ENCODE measurements at places on chromosomes 4 and X.
A peak's percentile ranks its signal among the peaks of the same experiment; 100 is the strongest.

- DNase-seq, result no peak
Observed at GRCh38 chrX:112800971-112801775, 39.5 kb downstream of the AMOT start.

DNA sequence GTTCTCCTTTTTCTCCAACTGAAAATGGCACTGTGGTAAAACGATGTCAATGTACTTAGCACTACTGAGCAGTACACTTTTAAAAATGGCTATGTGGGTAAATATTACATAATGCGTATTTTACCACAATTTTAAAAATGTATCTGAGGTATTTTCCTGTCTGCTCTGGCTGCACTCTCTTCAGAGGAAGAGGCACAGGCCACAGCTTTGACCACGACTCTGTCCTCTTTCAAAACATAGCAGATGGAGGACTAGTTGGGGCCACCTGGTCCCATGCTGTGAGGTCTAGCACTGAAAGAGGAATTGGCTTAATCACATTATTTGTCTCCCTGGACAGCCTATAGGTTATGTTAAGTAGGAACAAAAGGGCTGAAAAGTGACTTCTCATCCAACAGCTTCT lies 5.2 kb downstream of the KCNE5 start:
- DNase-seq, result no peak

- no peak for DNase-seq
Observed at GRCh38 chr4:158861766-158862165, 92.9 kb downstream of the FNIP2 start.

DNA sequence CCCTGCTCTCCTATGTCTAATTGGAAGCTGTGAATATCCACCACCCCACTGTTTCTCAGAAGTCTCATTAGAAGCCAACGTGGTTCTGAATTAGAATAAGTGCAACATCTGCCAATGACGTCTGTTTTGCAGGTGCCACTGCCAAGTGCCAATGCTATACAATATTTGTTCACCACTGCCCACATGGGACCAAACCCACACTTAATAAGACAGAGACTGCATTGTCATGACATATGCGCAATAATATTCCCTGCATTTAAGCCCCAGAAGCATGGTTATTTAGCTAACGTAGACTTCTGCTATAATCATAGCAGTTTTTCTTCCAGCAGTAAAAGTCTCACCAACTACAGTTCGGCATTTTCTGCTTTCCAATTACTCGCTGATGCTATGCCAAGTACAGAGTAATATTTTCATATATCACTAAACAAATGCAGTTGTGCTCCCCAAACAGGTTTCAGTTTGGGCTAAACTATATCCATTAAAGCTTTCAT lies 262.5 kb upstream of the PCDH18 start:
- DNase-seq, result peak; percentile 3

DNA sequence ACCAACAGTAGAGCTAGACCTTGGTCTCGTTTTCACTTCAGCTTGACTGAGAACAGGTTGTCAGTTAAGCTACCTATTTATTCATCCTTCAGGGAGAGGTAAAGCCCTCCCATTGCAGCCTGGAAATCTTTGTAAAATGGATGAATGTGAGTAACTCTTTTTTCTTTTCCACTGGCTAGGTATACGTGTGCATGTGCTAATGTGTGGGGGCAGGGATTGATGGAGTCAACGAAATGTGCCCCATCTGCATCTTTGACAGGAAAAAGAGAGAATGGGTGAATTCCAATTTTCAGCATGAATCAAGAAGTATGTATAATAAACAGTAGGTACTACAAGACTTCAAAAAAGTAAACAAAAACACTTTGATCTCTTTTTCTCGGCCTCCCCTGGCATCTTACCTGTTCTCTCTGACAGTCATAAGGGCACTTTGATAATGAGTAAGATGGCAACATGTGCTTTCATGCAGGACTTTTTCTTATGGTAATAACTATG lies at the start of gene IL21:
TSS of gene IL21 (minus strand) at position 51 of the 492 bp plus-strand sequence. CDS start 55 bp downstream, outside the sequence.
- DNase-seq, result no peak

DNA sequence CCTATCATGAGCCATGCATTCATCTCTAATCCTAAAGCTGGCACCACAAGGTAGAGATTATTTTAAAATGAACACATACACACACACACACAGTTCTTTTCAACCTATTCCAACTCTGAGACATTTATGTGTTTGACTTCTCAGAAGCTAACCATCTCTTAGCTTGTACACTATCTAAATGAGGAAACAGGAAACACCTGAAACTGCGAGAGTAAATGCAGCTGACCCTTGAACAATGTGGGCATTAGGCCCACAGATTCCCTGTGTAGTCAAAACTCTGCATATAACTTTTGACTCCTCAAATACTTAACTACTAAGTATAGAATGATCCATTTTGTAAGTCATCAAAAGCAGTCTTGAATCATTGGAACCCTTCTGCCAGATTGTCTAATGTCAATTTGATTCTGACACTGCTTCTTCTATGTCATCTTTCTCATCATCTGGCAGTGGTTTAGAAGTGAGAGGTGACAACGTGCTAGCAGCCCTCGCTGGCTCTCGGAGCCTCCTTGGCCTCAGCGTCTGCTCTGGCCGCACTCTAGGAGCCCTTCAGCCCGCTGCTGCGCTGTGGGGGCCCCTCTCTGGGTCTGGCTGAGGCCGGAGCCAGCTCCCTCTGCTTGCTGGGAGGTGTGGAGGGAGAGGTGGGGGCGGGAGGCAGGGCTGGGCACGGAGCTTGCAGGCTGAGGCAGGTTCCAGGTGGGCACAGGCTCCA lies 21.4 kb upstream of the IL15 start:
- DNase-seq, result no peak

DNA sequence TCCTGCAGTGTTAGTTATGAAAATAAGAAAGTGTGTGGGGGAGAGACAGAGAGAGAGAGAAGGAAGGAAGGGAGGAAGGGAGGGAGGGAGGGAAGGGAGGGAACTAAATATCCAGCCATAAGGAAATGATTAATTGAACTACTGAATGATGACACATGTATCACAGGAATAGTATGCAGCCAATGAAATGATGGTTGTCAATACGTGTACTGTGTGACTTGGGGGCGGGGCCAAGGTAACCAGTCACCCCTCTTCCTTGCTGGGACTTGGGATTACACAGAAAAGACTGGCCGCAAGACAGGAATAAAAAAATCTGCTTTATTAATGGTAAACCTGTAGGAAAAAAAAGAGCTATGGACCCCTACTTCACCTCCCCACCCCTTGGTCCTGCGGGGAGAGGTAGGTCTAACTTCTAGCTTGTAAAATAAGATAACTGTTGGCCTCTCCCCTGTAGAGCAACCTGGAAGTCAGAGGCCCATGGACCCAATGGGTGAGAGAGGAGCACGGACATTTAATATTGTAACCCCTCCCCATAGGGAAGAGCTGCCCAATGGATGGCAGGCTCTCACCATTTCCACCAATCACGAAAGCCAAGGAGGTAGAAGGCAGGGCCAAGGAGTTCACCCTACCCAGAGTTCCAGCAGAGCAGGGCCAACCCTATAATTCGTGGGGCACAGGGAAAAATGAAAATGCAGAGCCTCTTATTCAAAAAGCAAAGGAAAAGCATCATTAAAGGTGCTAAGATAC lies 7.4 kb downstream of the PPP2R2C start:
- no peak for DNase-seq

- DNase-seq, result no peak
Observed at GRCh38 chr4:86326400-86326799, 33.5 kb downstream of the MAPK10 start.

DNA sequence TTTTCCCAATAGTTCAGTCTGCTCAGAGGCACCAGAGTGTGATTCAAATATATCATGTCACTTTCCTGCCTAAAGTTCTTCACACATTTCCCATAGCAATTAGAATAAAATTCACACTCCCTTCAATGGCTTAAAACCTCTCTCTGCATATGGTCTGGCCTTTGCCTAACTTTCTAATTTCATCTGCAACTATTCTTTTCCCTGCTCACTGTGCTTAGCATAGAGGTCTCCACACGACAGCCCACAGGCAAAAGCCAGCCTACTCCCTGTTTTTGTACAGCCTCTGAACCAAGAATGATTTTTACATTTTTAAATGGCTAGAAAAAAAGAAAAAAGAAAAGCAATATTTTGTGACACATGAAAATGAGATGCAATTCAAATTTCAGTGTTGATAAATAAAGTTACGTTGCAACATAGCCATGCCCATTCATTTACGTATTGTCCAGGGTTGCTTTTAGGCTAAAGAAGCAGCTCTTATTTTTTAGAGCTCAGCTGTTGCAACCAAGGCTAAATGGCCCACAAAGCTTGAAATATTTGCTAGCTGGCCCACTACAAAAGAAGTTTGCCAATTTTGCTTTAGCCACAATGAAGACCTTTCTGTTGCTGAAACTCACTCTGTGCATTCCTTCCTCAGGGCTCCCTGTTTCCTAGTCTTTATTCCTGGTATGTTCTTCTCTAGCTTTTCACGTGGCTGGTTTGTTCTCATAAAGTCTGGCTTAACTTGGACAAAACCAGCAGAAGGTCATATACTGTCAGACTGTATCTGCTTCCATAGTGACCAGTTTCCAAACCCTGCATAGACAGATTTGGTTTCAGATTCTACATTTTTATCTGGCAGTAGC lies 26.6 kb upstream of the IRF2 start:
- no peak for DNase-seq

- no peak for DNase-seq
Observed at GRCh38 chr4:94570558-94570957, 118.8 kb downstream of the PDLIM5 start.

GRCh38 chr4:129526812-129527211 lies 430.9 kb downstream of the C4orf33 start:
- DNase-seq, result no peak

DNA sequence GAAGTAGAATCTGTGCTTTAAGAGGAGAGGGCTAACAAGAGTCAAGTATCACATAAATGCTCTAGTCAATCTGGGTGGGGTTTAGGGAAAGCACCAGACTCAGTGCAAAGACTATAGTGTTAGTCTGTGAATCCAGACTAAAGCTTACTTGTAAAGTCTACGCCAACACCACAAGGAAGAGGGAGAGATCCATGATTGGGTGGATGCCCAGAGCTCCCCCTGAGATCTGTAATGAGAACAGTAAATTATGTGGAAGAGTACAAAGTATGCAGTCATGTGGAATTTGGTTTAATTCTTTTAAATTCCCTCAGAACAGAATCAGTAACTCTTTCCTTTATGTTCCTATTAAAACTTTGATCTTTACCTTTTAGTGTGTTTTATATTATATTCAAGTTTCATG lies 354.7 kb upstream of the SPANXN4 start:
- no peak for DNase-seq

DNA sequence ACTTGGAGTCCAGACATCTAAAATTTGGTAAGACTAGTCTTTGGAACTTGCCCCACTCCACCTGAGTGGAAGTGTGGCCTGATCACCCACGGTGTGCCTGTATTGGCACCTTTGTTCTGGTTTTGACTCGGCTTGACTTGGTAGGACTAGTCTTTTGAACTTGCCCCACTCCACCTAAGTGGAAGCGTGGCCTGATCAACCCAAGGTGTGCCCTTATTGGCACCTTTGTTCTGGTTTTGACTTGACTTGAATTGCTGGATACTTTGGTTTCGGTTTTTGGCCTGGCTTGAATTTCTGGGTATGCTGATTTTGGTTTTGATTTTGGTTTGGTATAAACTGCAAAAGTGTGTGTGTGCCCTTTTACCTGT lies 44.7 kb upstream of the UGT2B7 start:
- no peak for DNase-seq

DNA sequence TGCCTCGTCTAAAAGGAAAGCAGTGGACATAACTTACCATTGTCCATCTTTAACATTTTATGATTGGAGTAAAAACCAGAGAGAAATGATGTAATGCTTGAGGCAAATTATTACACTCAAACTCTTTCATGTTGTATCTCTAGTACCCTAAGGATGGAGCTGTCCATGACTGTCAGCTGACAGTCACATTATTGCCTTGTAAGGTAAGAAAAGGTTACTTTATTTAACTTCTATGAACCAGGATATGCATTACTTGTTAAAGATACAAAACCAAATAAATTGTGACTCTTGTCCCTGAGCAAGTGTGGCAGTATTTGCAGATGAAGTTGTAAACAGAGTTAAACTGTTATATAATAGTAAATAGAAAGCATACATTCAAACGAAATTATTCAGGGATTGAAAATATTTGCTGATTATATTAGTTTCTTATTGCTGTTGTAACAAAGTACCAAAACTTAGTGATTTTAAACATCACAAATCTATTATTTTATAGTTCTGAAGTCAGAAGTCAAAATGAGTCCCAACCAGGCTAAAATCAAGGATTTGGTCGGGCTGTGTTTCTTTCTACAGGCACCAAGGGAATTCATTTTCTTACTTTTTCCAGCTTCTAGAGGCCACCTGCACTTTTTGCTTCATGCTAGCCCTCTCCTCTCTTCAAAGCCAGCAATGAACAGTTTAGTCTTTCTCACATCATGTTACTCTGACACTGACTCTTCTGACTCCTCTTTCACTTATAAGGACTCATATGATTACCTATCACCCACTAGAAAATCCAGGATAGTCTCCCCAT lies 113.8 kb downstream of the CEP44 start:
- no peak for DNase-seq

DNA sequence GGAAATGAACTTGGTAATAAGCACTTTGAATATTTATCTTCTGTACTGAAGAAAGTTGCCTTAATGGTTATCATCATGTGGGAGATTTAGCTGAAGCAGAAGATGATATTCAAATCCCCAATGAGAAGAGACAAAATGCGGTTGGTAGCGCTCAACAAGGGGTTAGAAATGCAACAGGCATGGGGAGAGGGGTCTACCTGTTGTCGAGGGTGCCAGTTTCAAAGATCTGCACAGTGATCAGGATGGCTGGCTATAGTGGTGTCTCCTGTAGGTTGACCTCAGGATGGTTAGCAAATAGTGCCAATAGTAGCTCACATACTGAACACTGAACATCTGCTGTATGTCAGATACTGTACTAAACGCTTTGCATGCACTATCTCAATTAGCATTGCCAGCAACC lies 7.0 kb upstream of the HS6ST2 start:
- DNase-seq, result no peak

- peak; percentile 25 for DNase-seq
Observed at GRCh38 chrX:46573331-46573891, at the start of gene CHST7. CHST7 (plus strand) TSS chrX:46573765; CDS start chrX:46573932, 167 bp downstream.

- no peak for DNase-seq
Observed at GRCh38 chr4:22689428-22689827, 3.3 kb upstream of the GBA3 start.

DNA sequence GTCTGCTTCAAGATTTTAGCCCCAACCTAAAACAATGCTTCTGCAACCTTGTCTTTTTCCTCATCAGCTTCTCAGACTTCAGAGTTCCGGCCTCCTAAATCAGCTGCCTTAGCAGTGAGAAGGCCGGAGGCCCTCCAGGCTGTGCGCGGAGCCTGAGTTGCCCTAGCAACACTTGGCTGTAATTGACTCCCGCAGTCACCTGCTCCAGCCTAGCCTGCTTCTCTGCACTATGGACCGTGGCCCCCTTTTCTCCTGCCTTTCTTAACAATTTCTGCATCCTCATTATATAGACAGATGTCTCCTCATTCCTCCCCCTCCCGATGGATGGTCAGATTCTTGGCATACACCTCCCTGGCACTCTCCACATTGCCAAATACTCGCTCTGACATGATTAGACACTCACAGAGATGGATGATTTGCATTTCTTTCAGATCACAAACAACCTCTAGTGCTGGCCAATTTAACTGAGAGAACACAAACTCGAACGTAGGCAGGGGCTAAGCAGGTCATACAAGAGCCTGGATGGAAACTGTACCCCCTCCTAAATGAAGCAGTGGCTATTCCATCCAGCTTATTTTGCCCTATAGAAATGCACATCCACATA lies 9.5 kb upstream of the HUWE1 start:
- DNase-seq, result peak; percentile 28
